Epithelial cell of proximal tubule (primary cell): ENCODE measurements at places on chromosomes 16 and 17.

DNA sequence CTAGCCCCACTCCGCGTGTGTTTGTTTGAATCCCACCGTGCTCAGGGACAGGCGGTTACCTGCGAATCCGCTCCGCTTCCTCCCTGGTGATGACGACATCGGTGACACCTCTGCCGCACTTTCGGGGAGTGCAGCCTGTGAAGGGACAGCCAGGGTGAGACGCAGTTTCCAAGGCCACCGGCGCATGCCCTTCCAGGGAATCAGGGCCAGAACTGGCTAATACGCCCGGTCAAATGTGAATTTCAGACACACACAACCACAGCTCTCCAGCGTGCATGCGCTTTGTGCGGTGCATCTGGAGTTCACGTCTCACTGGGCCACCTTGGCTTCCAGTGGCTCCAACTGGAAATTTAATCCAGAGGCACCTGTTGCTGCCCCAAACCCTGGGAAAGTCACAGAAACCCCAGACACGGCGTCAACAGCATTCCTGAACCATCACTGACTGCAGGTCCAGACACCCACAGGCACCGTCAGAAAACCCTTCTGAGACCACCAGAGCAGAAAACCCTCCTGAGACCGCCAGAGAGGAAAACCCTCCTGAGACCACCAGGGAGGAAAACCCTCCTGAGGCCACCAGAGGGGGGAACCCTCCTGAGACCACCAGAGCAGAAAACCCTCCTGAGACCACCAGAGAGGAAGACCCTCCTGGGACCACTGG is 6.6 kb upstream of the HEXD start:
- no peak for DNase-seq

- DNase-seq, result no peak
These were observed 189.3 kb downstream of the AATF start for GRCh38 chr17:37137906-37138514.

GRCh38 chr16:65069766-65070165 is 52.1 kb downstream of the CDH11 start:
- no peak for DNase-seq

GRCh38 chr17:42679492-42680330 is 1.9 kb downstream of the CCR10 start:
- no peak for DNase-seq

DNA sequence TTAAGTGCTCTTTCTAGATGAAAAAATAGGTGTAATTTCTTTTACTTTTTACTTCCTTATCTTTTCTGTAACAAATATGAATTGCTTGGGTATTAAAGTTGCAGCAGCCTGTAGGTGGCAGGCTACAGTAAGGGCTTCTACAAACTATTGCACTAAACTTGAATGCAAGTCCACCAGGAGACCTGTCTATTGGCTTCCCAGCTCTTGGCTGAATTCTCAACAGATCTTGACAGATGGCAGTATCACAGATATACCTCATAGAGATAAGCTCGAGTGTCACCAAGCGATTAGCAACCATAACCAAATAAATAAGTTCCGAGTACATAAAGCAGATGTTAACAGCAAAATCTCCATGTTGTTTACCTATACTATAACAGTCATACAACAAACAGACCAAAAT is 5.9 kb downstream of the BBS2 start:
- DNase-seq, result peak; percentile 39

DNA sequence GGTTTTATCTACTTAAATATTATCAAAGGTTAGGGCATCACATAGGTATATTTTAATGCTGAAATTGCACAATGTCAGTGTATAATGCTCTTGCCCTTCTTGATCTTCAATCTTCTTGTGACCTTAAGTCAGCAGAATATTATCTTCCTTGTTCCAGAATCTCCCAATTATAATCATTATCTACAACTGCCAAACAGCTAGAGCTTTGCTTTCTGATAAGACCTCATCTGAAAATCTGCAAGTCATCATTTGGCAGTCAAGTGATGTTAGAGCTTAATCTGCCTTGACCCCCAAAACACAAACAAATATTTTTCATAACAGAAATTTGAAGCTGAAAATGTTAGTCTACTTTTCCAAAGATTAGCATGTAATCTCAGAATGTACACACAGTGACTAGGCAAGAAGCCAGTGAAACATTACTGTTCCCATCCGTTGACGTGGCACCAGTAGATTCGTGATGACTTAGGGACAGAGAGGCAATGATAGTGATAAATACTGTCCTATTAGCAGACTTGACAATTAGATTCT is 19.8 kb downstream of the REXO5 start:
- DNase-seq, result no peak

GRCh38 chr17:73588891-73589290 is 55.4 kb downstream of the SDK2 start:
- no peak for DNase-seq

- no peak for DNase-seq
These were observed at the start of gene ZNF768 for GRCh38 chr16:30526137-30526822. TSS of gene ZNF768 (minus strand) at chr16:30526566. CDS start at chr16:30526413, 153 bp downstream.

DNA sequence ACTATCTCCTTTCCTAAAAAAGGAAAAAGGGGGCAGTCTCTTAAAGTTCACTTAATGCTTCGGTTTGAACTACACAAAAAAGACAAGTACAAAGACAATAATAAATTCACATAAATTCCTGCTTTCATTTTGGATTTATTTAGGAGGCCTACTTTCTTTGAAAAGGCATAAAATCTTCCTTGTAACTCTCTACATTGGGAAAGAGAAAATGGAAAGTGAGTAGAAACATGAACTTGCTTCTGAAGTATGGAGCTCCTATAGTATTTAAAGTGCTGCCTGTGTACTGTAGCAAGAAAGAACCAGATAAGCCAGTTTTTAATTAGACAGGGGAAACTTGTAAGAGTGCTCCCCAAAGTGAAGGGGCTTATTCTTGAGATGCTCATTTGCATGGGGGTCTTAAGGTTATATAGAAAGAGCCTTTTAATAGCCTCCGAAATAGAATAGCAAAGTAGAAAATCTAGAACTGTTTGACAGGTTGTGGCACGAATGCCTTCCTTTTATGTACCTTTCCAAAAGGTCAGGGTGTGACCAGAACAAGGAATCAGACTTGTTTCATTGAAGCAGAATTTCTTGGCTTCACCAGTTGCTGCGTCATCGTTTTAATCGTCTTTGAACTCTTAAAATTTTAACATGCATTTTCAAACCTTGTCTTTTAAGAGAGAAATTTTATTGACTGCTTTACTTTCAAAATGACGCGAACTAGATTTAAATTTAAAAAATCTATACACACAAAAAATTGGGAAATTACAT is 12.9 kb downstream of the GAN start:
- no peak for DNase-seq

DNA sequence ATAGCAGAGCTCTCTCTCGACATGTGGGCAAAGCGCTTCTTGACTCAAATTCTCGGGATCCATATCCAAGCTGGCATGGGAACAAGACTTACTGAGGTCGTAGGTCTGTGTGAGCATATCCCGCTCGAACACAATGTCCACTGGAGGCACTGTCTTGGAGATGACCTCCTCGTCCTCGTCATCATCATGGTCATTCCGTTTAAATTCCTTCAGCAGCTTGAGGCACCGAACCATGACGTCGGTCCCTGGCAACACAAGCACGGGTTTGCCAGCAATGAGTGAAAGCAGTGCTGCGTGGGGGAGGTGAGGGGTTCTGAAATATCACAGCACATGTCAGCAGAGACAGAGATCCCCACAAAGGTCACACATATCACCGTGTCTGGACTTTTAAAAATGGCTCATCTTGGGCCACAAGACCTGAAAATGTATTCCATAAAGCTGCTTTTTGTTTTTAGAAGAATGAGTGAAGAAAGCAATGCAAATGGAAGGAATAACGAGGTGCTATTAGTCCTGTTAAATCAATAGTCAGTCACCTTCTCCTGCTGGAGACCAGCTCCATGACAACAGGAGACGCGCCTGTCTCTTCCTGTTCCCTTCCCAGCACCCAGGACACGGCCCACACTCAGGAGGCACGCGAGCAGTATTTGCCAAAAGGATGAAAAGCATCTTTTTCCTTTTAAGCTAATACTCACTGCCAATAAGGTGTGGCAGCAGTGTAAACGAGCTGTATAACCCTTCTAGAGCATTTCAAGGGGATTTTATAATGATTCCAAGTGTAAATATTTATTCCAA is 37.9 kb downstream of the GTF3C1 start:
- peak; percentile 80 for DNase-seq

- no peak for DNase-seq
These were observed 562 bp downstream of the USP31 start for GRCh38 chr16:23148513-23149266.

DNA sequence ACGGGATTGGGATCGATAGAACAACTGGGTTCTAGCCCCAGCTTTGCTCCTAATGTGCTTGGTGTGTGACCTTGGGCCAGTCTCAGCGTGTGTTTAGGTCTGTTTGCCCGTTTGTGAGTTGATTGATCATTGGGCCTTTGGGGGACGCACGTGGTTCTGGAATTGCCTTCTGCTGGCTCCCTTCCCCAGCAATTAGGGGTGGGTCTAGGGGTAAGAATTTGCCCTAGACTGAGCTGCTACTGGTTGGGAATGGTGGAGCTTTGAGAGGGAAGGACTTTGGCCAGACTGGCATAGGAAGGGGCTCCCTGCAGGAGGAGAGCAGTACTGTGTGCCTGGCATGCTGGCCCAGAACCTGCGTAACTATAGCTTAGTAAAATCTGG is 1.5 kb downstream of the SPNS2 start:
- DNase-seq, result no peak

DNA sequence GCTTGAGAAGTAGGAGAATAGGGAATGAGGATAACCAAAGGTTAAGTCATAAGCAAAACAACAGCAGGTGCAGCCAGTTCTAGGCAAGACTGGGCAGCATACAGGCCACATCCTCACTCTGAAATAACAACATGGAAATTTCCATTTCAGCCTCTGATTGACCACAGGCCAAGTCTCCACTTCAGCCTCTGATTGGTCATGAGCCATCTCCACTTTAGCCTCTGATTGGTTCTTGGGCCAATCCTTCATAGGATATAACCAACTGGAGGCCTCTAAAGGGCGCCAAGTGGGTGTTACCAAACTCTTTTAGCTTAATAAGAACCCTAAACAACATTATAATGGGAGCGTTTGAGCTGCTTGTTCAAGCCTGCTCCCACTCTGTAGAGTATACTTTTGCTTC is 512.0 kb downstream of the NPIPA7 start:
- no peak for DNase-seq

GRCh38 chr17:31226950-31227349 is 70.1 kb downstream of the OMG start:
- DNase-seq, result no peak

GRCh38 chr16:23700509-23700908 is 12.5 kb downstream of the ERN2 start:
- DNase-seq, result no peak

DNA sequence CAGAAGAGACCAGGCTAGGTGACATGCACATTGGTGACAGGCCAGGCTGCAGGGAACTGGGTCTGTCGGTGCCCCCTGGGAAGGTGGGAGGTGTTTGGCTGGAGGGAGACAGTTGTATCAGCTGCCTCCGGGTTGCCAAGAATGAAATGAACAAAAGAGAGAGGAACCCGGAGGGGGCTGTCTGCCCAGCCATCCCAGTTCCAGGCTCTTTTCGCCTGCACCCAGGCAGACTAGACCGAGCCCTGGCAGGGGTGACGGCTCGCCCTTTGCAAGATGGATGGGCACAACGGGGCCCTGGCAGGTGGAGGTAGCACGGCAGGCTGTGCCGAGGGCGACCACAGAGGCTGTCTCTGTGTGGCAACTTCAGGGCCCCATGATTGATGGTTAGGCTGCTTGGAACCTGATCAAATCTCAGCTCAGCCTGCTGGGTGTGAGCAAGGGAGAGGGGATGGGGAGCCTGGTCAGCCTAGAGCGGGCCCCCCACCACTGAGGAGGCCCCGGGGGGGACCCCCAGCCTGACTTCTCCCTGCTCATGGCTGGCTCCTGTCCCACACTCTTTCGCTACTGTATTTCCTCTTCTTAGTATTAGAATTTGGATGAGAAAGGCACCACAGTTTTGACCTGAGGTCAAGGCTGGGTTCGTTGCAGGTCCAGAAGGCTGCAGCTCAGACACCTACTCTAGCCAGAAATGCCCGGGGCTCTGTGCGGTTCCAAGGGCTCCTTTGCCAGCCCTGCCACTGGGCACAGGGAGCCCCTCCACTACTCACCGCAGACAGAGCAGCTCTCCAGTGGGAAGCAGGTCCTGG is 118.9 kb upstream of the CHMP6 start:
- no peak for DNase-seq

GRCh38 chr17:28693869-28694268 is 17.8 kb downstream of the PROCA1 start:
- no peak for DNase-seq

DNA sequence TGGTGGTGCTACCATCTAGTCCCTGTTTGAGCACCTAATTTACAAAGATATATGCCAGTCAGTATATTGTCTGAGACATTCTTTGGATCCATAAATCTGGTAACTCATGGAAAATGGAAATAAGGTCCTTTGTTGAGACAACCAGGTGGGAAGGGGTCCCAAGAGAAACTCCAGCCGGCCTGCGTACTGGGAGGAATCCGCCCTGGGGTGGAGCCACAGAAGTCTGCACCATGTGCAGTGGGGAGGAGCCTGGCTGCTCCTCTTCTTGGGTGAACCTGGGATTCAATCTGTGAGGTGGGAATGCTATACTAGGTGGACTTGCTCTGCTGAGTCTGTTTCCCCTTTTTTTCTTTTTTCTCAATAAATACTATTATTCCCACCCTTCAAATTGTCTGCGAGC is 339.2 kb upstream of the TNRC6C start:
- no peak for DNase-seq

DNA sequence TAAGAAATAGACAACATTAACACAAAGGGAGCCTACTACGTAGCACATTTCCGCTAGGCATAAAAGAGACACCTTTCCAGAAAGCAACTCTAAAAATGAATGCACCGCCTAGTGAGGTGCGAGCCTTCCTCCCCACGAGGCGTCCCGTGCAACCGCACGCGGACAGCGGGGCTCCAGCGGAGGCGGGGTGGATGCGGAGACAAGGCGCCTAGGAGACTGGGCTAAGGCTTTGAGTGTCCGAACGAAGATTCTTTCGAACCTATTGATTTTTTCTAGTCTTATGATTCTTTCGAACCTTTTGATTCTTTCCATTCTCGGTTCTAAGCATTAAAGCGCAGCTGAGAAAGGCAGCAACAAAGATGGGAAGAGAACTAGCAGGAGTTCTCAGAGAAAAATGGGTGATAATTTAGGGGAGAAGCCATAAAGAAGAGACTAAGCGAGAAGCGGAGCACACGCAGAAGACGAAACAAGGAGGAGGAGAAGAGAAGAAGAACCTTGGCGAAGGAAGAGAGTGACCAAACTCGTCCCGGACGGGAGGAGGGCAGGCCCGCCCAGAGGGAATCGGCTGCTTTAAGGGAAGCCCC is 394 bp upstream of the CPD start:
- no peak for DNase-seq

- no peak for DNase-seq
These were observed 55.3 kb upstream of the MTSS2 start for GRCh38 chr16:70740914-70741782.

- DNase-seq, result no peak
These were observed 635 bp downstream of the WNK4 start for GRCh38 chr17:42780851-42781638.

DNA sequence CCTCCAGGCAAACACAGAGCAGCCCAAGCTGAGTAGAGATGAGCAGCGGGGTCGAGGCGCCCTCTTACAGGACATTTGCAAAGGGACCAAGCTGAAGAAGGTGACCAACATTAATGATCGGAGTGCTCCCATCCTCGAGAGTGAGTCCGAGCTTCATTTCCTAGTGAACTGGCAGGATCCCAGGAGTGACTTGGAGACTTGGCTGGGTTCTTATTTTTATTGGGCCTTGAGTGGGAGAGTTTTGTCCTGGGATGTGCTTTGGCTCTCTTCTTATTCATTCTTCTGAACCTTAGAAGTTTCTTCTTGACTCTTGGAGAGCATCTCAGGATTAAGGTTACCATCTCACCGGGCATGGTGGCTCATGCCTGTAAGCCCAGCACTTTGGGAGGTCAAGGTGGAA is 27.2 kb upstream of the CDC6 start:
- no peak for DNase-seq

GRCh38 chr17:18368946-18369345 is 5.6 kb upstream of the SHMT1 start:
- DNase-seq, result no peak
